ENCODE measurements at places on chromosomes 1 and 21.
A peak's percentile ranks its signal among the peaks of the same experiment; 100 is the strongest.

GRCh38 chr1:116820369-116820768 lies 66.1 kb downstream of the CD2 start:
- DNase-seq, result no peak

DNA sequence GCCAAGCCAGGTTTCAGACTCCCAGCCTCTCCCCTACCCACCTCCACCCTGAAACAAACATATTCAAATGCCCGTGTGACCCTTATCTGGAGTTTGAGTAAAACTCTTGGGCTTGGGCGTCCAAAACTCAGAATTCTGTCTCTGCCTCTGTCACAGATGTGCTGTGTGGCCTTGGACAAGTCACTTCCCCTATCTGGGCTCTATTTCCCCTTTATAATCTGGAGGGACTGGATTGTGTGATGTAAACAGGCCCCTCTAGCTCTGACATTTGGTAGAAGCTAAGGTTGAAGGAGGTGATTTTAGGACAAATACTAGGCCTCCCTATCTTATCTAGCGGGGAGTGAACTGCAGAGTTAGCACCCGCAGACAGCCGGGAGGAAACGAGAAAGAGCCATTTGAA lies 67.5 kb downstream of the IGSF21 start:
- no peak for DNase-seq

GRCh38 chr1:27388337-27389005 lies 4.0 kb upstream of the GPR3 start:
- DNase-seq, result peak; percentile 58

DNA sequence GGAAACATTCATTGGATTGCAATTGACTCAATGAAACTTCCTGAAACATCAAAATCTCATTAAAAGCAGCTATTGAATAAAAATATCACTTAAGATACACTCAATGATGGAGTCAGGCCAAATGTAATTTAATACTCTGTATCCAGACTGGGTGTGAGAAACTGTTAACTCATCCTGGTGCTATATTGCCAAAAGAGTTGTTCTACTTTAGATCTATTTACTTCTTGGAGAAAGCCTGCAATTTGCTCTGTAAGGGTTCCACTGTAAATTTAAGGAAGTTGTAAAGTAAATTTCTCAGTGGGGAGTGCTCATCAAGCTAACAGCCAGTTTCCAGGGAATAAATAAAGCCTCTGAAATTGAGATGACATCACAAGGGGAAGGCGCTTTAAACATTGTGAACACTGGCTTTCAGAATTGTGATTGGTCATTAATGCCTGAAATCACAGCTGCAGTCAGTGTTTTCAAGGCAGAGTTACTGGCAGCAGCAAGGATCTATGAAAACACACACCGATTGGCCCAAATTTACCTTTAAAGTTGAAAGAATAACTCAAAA lies 91.4 kb downstream of the OLFM3 start:
- no peak for DNase-seq

- DNase-seq, result no peak
These were observed 470.3 kb downstream of the OMA1 start for GRCh38 chr1:58076258-58076657.

- no peak for DNase-seq
These were observed 188.9 kb upstream of the MAP1LC3C start for GRCh38 chr1:242187816-242188215.

GRCh38 chr1:203135636-203136305 lies 8.2 kb downstream of the ADORA1 start:
- no peak for DNase-seq

DNA sequence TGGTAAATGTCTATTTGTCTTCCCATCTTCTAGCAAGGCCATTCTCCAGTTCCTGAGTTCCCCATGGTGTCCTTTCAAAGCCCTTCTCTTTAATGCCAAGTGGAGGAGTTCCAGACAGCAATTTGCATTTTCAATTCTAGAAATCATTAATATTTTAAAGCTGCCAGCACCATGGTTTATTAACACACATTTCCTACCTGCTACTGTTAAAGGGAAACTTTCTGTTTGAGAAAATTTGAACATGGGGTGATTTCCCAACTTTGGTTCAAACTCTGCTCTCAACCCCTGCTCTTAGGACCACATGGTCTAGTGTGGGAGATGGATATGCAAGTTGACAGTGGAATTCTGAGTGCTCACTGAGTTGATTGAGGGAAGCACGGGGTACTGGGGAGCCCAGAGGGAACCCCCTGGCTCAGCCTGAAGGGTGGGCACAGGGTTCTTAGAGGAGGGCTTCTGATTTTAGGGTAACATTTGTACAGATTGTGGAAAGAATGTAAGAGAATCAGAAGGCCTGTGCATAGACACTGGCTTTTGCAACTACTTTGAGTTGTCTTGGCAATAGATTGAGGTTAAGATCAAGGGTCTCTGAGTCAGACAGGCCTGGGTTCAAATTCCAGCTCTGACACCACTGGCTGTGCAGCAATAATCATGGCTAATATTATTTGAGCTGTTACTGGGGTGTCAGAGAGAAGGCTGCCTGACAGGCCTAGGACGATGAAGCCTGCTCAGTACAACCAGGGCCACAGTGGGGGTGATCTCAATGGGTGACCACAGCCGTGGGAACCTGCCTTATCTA lies 97.8 kb downstream of the BEND5 start:
- DNase-seq, result no peak

DNA sequence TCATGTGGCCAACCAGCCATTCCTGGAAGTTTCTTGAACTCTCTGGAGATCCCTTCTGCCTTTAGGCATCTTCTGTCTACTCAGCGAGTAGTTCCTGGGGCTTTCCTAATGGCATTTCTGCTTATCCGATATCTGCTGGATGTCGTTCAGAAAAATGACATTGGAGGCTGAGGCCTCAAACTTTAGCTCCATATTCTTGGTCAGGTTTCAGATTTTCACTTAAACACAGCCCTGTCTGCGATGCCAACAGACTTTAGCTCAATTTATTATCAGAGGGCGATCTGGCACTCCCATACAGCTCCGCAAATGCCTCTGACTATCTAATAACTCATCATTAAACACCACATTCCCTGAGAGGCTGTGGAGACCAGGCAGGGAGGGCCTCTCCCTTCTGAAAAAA lies 46.3 kb upstream of the ETS2 start:
- DNase-seq, result no peak

GRCh38 chr1:230218667-230219066 lies 151.6 kb downstream of the GALNT2 start:
- no peak for DNase-seq

- DNase-seq, result no peak
These were observed 60.3 kb upstream of the RGS18 start for GRCh38 chr1:192098001-192098400.

GRCh38 chr21:45248893-45249381 lies 38.8 kb downstream of the POFUT2 start:
- no peak for DNase-seq

DNA sequence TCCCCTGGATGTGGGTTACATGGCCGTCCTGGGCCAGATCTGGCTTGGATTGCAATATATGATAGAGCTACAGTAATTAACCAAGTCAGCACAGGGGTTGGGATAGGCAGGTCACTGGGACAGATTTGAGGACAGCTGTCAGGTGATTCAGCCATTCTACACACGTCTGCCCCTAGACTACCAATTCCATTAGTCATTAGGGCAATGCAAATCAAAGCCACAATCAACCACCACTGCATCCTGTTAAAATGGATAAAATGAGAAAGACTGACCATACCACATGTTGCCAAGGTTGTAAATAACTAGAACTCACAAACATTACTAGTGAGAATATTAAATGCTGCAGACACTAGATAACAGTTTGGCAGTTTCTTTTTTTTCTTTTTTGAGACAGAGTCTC lies 16.0 kb downstream of the C21orf58 start:
- no peak for DNase-seq

- DNase-seq, result no peak
These were observed 6.7 kb downstream of the GON4L start for GRCh38 chr1:155850345-155850744.

DNA sequence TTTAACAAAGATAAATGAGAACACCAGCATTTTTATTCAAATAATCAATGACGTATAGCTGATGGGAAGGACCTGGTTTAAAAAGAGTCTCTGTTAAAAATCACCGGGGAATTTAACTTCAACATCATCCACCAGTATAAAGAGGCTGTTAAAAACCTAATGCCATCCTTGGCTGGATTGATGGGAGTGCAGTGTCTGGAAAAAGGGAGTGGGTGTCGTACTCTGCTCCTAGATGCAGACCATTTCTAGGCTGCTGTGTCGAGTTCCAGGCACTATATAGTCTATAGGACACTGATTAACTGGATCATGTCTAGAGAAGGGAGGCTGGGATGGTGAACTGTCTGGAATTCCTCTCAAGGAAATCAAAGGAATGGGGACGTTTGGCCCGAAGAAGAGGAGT lies 36.1 kb downstream of the DDX20 start:
- no peak for DNase-seq

DNA sequence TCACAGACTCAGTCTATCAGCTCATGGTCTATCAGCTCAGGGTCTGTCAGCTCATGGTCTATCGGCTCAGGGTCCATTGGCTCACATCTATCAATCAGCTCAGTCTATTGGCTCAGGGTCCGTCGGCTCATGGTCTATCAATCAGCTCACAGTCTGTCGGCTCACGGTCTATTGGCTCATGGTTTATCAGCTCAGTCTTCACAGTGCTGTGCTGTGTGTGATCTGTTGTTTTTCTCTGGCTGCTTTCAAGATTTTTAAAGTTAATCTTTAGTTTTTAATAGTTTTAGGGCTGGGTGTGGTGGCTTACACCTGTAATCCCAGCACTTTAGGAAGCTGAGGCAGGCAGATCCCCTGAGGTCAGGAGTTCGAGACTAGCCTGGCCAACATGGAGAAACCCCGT lies 14.4 kb downstream of the C1orf159 start:
- DNase-seq, result no peak

GRCh38 chr21:42456457-42456856 lies 39.6 kb downstream of the RSPH1 start:
- DNase-seq, result peak; percentile 24

Measured in activated CD4-positive, CD25-positive, alpha-beta regulatory T cell treated with anti-CD3 and anti-CD28 coated beads, Interleukin-2, amount 50 U/mL, for 16 hours (primary cell).